GM06990 (cell line): ENCODE measurements at places on chromosomes 6 and 20.

DNA sequence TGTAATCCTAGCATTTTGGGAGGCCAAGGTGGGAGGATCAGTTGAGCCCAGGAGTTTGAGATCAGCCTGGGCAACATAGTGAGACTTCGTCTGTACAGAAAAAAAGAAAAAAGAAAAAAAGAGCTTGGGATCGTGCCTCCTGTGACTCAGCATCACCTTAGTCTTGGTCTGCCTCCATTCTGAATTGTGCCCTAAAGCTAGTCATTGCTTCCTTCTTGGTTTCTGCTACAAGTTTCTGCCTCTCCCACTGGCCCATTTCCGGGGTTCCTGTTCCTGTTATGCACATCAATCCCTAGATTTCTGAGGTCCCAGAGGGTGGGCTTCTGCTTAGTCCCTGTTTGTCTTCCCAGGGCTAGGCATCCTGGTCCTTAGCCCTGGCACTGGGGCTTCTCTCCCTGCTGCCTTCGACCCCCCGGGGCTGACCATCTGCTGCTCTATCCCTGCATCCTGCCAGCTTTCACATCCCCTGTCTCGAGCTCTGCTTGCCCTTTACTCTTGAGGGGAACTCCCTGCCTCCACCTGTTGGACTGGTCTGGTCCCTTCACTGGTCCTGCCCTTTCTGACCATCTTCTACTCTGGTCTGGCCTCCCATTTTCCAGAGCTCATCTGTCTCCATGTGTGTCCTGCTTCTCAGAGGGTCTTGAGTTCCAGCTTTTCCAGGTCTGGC is 77.5 kb upstream of the ESR1 start:
- DNase-seq, result no peak

GRCh38 chr6:166570929-166571713 is 15.4 kb downstream of the RAMACL start:
- no peak for DNase-seq

DNA sequence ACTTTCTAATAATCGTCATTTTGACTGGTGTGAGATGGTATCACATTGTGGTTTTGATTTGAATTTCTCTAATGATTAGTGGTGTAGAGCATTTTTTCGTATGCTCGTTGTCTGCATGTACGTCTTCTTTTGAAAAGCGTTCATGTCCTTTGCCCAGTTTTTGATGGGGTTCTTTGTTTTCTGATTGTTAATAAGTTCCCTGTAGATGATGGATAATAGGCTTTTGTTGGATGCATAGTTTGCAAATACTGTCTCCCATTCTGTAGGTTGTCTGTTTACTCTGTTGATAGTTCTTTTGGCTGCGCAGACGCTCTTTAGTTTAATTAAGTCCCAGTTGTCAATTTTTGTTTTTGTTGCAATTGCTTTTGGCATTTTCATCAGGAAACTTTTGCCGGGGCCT is 32.3 kb upstream of the XRN2 start:
- DNase-seq, result no peak

DNA sequence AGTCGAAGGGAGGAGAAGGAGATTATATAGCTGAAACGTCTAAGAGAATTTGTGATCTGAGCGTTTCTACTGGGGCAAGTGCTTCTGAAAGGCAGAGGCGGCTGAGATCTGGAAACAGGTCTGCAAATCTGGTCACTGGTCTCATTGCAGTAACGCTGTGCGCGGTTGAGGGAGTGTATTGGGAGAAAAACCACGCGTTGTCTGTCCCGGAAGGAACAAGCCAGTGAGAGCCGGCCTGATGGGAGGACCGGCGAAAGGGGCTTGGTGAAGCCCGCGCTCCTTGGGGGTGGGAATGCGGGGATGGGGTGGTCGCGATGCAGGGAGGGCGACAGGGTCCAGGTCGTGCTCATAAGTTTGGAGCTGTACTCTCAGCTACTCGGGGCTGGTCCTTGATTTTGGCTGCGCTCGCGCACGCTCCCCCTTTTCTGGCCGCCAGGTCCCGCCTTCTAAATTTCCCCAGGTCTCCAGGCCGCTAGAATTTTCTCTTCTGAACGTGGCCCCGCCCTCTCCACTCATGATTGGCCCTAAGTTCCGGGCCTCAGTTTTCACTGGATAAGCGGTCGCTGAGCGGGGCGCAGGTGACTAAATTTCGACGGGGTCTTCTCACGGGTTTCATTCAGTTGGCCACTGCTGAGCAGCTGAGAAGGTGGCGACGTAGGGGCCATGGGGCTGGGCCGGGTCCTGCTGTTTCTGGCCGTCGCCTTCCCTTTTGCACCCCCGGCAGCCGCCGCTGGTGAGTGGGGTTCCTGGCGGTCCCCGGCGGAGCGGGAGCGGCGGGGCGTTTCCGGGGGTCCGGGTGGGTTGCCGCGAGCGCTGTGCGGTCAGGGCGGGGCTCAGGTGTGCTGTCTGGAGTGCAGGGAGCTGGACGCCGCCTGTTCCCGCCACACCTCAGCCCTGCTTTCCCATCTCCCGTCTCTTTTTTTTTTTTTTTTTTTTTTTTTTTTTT is at the start of gene MICB:
TSS of gene MICB (plus strand) at position 615 of the 946 bp plus-strand sequence. CDS start at position 664, 49 bp downstream.
- DNase-seq, result peak; percentile 84

GRCh38 chr20:20663841-20664240 is 48.6 kb downstream of the RALGAPA2 start:
- DNase-seq, result no peak

- no peak for DNase-seq
Measured at GRCh38 chr20:47300071-47300470, 56.4 kb downstream of the ZMYND8 start.

- no peak for DNase-seq
Measured at GRCh38 chr6:106159531-106159940, 73.4 kb downstream of the PRDM1 start.

GRCh38 chr6:26594131-26594498 is 2.6 kb upstream of the ABT1 start:
- DNase-seq, result no peak
